ENCODE measurements at places on chromosomes 5 and 9.

- DNase-seq, result no peak
Measured at GRCh38 chr5:116864157-116864837, 289.7 kb upstream of the SEMA6A start.

DNA sequence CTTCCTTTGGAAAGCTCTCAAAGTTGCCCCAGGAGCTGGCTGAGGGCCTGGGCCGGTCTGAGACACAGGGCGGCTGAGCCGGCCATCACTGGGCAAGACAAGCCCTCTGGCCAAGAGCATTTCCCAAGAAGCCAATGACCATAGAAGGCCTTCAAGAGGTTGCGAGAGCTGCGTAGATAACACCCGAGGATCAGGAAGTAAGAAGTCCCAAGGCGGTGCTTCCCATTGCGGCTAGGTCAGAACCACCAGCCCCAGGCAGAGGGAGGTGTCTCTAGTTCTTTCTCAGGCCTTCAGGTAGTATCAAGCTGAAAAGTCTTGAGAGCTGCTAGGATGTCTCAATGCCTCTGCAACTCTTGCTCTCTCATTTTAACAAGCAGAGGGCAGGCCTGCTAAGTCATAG, 54.0 kb upstream of the C5orf58 start:
- DNase-seq, result no peak

DNA sequence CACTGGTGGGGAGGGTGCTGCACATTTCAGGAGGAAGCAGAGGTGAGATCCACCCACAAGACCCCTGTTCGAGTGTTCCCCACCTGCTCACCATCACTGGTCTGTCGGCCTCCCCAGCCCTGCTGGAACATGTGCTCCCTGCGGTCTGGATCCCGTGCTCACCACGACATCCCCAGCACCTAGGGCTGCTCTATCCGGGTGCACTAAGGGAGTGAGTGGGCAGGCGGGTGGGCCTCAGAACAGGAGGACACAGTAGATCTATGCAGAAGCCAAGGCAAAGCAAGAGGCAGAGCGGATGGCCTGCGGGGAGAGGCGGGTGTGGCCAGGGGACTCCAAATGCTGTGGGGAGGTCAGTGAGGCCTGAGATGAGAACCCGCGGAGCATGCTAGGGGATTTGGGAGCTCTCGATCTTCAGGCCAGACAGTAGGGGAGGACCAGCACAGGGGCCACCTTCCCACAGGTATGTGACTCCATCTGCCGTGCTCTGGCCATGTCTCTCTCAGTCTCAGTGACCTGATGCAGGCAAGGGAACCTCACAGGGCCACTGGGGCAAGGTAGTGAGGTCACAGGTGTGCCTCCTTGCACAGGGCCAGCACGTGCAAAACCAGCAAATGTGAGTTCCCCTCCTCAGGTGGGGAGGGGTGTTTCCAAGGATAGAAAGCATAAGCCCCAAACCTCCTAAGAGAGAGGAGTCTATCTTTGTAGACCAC, 134.2 kb downstream of the ZNF354C start:
- DNase-seq, result no peak

GRCh38 chr5:434443-435146, 8.4 kb upstream of the EXOC3 start:
- no peak for DNase-seq

DNA sequence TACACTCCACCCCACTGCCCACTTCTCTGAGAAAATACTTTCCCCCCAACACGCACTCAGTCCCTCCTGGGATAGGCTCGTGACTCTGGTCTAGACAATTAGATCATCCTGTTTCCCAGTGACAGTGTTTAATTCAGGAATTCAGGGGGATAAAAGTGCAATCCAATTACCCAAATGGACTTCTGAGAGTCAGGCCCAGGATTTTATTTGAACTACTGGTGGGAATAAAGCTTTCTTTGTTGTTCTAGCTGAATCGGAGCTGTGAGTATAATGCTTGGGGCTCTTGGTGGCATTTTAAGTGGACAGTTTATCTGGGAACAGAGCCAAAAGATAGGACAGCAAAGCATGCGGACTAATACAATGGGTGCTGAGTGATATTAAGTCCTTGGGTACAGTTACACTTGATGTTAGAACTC, 683.3 kb downstream of the MAT2B start:
- DNase-seq, result no peak

- no peak for DNase-seq
Measured at GRCh38 chr5:37799865-37800421, 39.9 kb downstream of the GDNF start.

All from pulmonary artery endothelial cell (primary cell).